ENCODE measurements at places on chromosomes 6 and 20.

DNA sequence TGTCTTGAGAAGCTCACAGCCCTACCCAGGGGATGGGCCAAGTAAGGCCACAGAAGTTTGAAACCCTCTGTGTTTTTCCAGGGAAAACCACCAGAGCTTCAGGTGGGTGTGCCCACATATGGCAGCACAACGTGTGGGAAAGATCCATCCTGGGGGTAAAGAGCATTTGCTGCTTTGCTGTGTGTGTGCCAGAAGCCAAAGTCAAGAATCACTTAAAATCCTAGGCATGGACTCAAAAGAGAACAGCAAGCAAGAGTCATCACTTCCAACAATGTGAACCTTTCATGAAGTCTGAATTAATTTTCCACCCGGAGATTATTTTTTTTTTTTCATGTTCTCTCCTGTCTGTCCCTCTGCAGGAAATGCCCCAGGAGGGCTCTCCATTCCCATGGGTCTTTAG, 308.2 kb upstream of the SGK1 start:
- no peak for DNase-seq

GRCh38 chr6:28977341-28978132, 27.6 kb downstream of the ZNF311 start:
- peak; percentile 19 for DNase-seq

GRCh38 chr6:11947063-11947462, 65.0 kb upstream of the HIVEP1 start:
- no peak for DNase-seq

DNA sequence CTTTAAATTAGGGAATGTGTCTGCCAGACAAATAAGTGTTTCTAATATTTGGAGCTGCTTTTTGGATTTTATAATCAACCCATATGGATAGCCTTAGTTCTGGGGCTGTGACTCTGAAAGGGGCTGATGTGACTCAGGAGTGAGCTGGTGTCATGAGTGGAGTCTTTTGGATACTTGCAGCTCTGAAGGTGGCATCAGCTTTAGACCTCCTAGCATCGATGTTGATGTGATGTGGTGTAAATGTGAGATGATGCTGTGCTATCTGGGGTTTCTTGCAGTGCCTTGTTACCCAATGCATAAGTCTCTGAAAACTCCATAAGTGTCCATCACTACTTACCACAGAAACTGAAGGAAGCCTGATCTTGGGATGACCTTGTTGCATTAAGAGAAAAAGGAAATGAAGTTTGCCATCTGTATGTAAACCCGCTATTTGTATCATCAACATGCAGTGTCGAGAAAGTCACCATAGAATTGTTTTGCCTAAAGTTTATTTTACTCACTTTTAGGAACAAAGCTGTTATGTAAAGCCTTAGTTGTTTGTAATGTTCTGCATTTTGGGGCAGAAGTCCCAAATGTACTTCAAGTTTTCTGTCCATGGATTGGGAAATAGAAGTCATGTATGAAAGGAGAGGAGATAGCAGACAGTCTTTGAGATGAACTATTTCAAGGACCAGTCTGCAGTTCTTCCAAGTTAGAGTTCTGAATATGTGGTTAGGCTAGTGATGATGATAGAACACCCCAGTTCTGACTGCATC, 8.0 kb downstream of the FOXO3 start:
- DNase-seq, result no peak

DNA sequence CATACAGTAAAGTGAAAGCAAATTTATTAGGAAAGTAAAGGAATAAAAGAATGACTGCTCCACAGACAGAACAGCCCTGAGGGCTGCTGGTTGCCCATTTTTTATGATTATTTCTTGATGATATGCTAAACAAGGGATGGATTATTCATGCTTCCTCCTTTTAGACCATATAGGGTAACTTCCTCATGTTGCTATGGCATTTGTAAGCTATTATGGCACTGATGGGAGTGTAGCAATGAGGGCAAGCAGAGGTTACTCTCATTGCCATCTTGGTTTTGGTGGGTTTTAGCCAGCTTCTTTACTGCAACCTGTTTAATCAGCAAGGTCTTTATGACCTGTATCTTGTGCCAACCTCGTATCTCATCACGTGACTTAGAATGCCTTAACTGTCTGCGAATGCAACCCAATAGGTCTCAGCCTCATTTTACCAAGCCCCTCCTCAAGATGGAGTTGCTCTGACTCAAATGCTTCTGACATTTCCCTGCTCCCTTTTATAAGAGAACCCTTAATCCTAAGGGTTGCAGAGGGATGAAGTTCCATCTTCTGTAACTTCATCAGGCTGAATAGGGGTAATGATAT, 280.1 kb upstream of the RGS17 start:
- DNase-seq, result no peak

DNA sequence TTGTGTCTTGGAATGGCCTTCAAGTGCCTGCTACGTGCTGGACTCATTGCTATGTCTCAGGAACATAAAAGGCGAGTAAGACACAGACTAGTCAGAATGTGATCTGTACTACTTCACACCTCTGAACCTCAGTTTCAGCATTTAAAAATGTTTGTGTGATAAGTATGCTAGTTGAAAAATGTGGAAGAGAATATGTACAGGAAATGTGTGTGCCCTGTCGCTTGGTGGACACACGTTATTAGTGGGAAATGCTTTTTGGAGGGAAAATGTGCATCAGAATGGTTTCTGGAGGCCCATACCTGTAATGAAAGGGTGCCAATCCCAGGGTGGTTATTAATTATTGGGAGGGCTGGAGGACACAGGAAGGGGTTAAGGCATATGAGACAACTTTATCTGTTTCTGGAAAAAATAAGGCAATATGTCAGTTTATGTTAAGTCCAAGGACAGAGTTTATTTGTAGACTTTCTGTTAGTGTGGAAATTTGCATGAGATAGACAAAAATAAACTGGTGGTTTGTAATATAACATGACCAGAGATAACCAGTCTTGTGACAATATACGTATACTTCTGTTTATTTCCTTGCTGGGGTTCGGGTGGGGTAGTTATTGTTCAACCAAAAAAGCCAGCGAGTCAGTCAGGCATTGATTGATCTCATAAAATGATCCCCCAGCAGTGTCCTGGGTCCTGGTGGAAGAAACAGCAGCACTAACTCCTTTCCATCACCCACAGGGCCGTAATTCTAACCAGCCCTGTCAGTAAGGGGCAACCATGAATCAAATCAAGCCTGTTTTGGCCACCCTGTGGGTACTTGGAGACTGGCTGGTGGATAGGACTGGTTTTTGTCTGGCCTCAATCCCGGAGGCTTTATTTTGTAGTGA, 117.9 kb downstream of the JARID2 start:
- no peak for DNase-seq

DNA sequence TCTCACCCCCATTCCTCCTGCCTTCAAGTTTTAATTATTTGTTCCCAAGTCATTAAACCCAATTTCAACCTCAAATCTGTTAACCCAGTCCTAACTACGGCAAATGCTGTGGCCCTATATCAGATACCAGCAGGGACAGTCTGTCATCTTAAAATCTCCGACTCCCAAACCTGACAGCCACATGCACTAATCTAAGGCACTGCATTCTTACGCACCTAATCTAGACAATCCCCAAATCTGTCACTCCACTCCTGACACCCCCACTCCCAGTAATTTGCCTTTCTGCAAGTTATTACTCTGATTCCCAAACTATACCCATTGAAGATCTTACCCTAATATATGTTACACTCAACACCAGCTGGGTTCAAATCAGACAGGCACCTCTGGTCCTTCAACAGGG, 2.5 kb downstream of the MTCH1 start:
- no peak for DNase-seq

DNA sequence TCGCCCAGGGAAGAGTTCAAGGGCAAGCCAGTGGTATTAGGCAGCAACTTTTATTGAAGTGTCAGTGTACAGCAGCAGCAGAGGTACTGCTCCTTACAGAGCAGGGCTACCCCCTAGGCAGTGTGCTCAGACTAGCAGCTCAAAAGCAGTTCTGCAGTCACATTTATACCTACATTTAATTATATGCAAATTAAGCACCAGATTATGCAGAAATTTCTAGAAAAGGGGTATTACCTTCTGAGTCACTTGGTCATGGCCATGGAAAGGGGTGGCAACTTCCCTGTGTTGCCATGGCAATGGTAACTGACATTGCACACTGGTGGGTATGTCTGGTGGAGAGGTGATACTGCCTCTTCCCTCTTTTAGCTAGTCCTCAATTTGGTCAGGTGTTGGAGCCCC, 2.1 kb upstream of the ZKSCAN4 start:
- no peak for DNase-seq

DNA sequence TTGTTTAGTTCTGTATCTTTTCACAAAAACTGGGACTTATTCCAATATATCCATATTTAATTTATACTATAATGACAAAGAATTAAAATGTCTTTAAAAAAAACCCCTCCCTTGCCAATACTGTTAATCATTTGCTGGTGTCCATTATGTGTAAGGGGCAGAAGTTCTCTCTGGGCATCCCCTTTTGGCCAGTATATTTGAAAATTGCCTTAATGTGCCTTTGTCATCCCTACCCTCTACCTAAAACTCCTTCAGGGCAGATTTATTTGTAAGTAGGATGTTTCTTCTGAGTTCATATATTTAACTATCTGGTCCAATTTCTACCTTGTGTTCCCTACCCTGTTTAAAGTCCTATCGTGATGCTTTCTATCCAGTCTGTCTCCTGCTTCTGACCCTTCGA, 62.9 kb downstream of the ARHGAP18 start:
- no peak for DNase-seq

DNA sequence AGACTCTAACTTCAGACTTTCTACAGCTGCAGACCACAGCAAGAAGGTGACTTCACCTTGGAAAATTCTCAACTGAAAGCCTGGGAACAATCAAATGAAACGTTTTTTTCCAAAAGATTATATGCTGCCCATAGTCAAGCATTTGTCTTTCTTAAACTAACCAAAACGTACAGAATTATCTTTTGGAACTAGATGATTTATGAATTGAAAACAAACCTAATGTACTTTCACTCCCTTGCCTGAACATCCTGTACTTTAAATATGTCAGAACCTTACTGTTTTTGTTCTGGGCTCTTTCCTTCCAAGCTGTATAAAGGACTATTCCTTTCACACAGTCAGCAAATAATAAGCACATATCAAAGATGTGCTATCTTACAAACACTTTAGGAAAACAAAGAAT, 62.4 kb upstream of the TNFAIP3 start:
- no peak for DNase-seq

GRCh38 chr20:31560746-31561598, 44.1 kb upstream of the ID1 start:
- peak; percentile 66 for DNase-seq

DNA sequence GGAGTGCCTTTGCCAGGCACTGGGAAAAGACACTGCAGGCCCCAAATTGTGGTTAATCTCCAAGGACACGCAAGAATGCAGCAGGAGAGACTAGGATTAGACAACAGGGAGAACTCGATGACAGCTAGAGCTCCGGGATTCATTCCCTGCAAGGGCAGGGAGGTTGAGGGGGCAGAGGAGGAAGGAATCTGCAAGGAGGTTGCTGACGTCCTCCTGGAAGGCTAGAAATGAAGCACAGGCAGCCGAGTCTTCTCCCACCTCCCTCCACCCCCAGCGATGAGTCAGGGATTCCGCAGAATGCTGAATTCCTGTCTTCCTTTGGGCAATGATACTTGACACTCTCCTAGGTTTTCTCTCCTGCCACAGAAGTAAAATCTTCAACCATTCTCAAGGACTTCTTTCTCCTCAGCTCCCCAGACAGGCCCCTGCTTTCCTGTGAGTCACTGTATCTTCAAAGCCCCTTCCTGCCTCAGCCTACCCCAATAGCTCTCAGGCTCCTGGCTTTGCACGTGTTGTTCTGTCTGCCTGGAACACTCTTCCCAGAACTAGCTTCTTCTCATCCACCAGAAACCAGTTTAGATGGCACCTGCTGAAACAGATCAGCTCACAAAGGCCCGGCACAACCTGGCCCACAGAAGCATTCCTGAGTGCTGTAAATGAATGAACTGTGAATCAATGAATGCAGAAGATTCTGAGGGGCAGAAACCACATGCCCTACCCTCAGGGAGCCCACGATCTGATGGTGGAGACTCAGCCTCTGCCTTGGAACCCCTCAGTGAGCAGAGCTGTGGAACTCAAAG, 85.6 kb downstream of the MRPL14 start:
- peak; percentile 86 for DNase-seq

- no peak for DNase-seq
Observed at GRCh38 chr6:12962529-12962928, 246.0 kb downstream of the PHACTR1 start.

DNA sequence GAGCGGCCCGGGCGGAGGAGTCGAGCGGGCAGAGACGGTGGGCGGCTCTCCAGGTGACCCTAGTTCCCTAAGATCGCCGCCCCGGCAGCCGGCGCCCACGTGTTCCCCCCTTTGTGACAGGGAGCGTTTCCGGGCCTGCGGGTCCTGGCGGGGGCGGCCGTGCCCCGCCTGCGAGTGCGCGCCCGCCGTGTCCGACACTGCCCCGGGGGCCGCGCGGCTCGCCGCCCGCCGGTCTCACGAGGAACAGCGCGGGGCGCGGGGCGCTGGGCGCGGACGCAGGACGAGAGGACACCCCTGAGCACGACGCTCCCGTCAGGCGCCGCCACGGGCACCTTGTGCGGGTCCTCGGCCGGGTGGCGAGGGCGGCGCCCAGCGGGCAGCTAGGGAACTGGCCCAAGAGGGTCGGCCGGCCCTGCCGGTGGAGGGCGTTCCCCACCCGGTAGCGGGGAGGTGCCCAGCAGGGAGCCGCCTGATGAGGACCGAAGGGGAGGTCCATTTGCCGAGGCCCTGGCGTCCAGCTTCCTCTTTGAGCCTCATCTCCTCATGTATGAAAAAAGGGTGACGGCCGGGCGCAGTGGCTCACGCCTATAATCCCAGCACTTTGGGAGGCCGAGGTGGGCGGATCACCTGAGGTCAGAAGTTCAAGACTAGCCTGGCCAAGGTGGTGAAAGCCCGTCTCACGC, at the start of gene VARS1:
TSS of gene VARS1 (minus strand) at position 137 of the 683 bp plus-strand sequence. CDS start 535 bp downstream, outside the sequence.
- DNase-seq, result peak; percentile 96

DNA sequence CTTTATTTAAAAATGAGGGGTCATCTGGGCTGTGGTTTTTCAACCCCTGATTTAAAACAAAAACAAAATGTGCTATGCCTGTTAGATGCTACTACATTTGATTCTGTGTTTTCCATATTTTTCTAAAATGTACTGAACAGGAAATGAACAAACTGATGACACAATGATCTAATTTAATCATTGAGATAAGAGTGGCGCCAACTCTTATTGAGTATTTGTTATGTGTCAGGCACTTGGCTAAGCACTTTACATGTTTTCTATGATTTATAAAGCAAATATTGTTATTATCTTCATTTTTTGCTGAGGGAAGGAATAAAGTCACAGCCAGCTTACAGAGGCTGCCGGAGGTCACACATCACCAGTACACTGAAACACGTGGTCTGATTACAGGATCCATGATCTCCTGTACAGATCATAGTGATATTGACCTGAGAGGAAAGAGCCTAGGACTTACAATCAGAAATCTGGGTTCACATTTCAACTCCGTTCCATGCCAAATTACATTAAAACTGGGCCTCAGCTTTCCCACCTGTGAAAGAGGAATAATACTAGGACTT, 166.7 kb downstream of the ESR1 start:
- DNase-seq, result no peak

DNA sequence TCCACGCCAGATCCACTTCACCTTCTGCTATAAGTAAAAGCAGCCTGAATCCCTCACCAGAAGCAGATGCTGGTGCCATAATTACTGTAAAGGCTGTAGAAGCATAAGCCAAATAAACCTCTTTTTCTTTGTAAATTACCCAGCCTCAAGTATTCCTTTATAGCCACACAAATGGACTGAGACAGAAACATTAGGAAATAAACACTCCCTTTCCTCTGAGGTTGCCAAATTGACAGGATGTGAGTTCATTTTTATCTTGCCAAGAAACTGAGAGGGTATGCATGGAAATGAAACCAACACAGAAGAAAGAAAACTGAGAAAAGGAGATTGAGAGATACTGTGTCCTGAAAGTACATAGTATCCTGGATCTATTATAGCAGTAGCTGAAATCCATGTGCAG, 481.2 kb downstream of the HAO1 start:
- no peak for DNase-seq
